ENCODE measurements at places on chromosomes 12 and 14.

GRCh38 chr14:80055667-80056496 lies 155.4 kb downstream of the DIO2 start:
- DNase-seq: peak; percentile 41

DNA sequence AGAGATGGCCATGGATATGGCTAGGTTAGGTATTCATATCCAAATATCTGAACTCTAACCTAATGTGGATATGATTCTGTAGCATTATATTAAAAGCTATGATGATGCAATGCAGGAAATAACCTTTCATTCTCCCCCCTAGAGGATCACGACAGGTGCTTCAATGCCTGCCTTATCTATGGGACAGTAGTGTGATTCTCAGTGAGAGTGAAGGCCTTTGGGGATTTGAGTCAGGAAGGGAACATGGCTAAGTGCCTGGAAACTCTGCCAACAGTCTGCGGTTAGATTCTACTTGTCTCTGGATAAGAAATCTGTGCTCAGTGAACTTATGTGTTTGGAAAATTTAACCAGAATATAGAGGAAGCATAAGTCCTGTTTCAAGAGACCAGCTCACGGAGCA lies 81.8 kb downstream of the SLC38A1 start:
- no peak for DNase-seq

DNA sequence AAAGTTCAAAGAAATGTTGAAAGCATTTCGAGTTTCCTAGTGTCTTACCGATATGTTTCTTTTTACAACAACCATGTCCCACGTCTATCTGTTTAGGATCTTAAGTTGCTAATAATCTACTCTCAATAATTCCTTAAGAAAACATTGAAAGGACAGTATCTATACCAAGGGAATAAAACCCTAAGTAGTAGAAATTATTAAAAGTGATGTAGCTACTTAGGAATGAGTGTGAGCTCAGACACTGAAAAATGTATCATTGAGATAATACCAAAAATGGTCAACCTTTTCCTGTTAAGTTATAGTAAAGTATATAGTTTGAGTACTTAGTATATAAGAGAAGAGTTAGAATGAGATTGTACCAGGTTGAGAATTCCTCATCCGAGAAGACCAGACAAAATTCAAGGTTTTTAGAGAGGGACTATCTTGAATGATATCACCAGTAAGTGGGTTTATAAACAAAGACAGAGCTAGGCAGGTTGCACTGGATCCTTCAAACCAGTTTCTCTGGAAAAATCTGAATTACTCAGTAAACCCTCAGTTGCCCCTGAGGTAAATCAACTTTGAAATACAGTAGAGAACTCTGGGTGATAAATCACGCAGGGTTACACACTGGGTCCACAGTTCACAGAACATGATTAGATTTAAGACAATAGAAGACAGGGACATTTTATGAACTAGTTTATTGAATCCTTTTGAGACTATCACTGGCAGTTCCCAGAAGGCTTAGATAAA lies 96.8 kb downstream of the ERGIC2 start:
- DNase-seq: no peak

GRCh38 chr14:81028461-81028860 lies 73.0 kb downstream of the TSHR start:
- DNase-seq: no peak

GRCh38 chr12:102776041-102776440 lies 141.0 kb downstream of the PAH start:
- DNase-seq: no peak

GRCh38 chr12:51932218-51933076 lies 19.1 kb upstream of the ACVR1B start:
- peak; percentile 67 for DNase-seq
